Aorta (tissue), 5 donors: ENCODE measurements at places on chromosomes 2 and 18. TPM values are rescaled to one million over a fixed set of nuclear protein-coding genes. Genes with fewer than 3 reads are reported as not detected.

- DNase-seq: no peak
Observed at GRCh38 chr18:44323125-44323524, 357.6 kb upstream of the SETBP1 start.

GRCh38 chr2:217396586-217396985, 536.7 kb upstream of the TNP1 start:
- DNase-seq: no peak

- DNase-seq: no peak
Observed at GRCh38 chr2:1299043-1299442, 114.2 kb upstream of the TPO start.

GRCh38 chr2:108910011-108910431, 79.0 kb downstream of the EDAR start:
- no peak for DNase-seq

DNA sequence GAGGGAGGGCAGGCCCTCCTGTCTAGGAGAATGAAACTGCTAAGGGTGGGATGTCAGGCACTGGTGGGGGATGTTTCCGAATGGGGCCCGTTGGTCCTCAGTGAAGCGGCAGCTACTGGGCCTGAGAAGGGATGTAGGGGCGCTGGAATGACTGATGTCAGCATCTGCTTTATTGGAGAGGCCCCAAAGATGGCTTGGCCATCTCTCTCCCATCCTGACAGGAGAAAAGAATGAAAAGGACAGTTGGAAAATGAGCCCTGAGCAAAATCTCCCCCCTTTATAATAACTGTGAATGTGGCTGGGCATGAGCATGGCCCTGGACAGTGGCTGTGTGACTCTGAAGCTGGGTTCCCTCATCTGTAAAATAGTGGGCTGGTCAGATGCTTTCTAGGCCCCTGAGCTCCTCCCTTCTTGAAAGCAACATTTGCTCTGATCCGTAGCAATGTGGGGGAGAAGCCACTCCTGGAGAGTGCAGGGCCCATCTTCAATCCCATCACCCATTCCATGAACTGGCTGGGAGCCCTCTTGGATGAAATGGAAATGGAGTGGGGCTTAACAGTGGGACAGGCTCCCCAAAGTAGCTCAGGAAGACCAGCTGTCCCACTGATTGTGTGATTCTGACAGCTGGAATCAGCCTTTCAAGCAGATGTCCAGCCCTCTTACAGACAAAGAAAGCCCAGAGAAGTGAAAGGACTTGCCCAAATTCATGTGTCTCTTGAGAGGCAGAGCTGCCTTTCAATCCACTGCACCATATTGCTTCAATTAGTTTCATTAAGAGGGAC, 232.7 kb upstream of the SMAD2 start:
- peak; percentile 39 for DNase-seq

DNA sequence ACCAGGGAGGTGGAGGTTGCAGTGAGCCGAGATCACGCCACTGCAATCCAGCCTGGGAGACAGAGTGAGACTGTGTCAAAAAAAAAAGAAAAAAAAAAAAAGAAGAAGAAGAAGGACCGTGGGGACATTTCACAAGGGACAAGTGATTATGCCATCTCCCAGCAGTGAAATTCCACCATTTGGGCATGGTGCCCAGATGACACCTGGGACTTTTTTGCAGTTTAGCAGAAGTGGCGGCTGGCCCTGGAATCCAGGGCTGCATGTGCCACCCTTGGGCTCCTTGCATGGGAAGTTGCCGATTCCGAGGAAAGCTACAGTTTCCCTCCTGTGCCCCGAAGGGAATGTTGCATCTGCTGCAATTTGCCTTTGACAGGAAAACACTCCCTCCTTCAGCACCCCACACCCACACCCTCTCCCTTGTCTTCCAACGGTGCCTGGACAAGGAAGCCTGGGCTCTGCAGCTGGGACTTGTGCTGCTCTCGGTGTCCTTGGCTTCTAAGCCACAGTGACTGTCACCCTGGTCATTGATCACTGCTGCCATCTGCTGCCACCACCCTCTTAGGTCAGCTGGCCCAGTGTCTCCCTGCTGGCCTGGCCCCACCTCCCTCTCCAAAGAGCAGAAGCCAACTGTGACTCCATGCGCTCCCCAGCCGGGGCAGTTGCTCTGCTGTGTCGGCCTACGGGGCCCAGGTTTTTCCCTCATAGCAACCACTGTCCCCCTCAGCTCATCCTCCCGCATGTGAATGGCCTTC, 56.4 kb upstream of the LRRC30 start:
- no peak for DNase-seq

- DNase-seq: no peak
Observed at GRCh38 chr18:13888191-13888716, 27.1 kb downstream of the MC2R start.

Gene LTBP1
- total RNA-seq: 573 TPM

Gene ZDBF2
- total RNA-seq: 15.1 TPM

Gene DNAJC10
- total RNA-seq: 131 TPM

Gene HOXD4
- total RNA-seq: 9.8 TPM

Gene TLX2
- not detected for total RNA-seq

Gene SERPINB4
- total RNA-seq: not detected

Gene LONRF2
- total RNA-seq: 10.9 TPM

Gene COL6A3
- total RNA-seq: 289 TPM

Gene PJVK
- 2.2 TPM for total RNA-seq

Gene CKAP2L
- 0.69 TPM for total RNA-seq

Gene MAP3K19
- total RNA-seq: not detected

Gene COX5B
- 130 TPM for total RNA-seq
